Foreskin keratinocyte (primary cell): ENCODE measurements at places on chromosomes 5 and 9.

- no peak for DNase-seq
Observed at GRCh38 chr9:126606483-126606870, 7.3 kb upstream of the LMX1B start.

GRCh38 chr9:25350011-25350410, 328.2 kb downstream of the TUSC1 start:
- no peak for DNase-seq

- no peak for DNase-seq
Observed at GRCh38 chr5:169415948-169416347, 115.0 kb upstream of the SLIT3 start.

DNA sequence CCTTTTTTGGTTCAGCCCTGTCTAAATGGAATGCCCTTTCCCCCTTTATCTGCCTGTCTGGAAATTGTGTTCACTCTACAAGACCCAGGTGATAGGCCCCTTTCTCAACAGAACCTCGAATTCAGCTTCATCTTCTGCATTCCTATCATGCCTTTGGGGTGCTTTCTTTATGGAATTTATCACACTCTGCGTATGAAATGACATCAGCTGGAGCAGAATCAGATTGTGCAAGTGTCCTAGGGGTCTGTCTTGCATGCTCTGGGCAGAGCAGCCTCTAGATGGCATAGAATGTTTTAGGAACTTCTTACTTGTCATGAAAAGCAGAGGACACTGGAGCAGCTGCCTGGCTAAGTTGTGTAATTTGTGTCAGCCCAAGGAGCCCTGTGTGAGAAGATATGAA, 84.9 kb downstream of the ISL1 start:
- peak; percentile 21 for DNase-seq

DNA sequence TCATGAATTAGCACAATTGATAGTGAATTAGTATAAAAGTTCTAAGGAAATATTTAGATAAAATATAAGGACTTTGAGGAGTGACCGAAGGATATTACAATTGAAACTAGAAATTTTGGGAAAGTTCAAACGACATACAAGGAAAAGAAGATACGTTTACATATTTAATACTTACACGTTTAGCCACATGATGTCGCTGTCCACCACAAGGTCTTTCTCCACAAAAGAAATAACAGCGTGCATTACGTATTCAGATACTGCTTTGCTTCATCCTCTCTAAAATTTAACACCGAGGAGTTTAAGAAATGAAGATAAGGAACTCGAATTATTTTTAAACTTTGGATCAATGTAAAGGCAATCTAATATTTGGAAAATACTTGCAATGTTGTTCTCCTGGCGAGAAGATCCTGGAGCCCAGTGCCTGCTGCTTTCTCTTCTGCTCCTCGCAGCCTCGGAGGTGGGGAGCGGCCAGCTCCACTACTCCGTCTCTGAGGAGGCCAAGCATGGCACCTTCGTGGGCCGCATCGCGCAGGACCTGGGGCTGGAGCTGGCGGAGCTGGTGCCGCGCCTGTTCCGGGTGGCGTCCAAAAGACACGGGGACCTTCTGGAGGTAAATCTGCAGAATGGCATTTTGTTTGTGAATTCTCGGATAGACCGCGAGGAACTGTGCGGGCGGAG, at the start of gene PCDHA3:
PCDHA3 (plus strand) TSS at position 242 of the 678 bp plus-strand sequence.
- DNase-seq = no peak

- DNase-seq = peak; percentile 19
Observed at GRCh38 chr5:123512611-123513461, 859 bp downstream of the CSNK1G3 start.

DNA sequence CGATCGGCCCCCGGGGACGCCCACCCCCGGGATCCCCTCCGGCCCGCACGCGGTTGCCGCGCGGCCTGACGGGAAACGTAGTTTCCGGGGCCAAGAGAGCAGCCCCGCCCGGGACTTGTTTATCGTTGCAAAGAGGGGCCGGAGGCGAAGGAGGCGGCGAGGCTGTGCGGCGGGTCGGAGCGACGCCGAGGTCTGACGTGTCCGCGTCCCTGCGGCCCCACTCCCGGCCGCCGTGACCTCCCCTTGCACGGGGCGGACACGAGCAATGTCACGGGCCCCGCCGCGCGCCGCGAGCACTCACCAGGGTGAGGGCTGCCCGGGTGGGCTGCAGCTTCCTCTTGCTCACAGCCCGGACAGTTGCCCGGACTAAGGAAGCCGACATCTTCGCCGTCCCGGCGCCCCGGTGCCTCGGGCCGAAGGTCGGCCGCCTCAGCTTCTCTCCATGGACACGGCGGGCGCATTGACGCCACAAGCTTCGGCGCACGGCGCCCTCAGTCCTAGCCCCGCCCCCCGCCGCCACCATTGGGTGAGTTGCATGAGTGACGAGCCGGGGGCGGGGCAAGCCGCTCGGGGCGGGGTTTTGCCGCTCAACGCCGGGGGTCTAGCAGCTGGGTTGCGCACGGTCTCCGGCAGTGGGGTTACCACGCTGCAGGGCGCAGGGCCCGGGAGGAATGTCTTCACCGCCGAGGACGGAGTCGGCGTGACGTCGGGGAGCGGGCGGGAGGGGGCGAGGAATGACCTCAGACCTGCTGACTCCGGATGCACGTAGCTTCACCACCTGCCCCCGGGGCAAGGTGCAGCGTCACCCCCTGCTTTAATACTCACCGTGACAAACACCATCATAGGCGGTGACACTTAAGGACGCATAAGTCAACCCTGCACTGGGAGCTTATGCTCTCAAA, at the start of gene ISCA1:
ISCA1 (minus strand) TSS at position 462 of the 902 bp plus-strand sequence; CDS start at position 382, 80 bp downstream.
- DNase-seq = peak; percentile 76

GRCh38 chr9:111436571-111436970, 47.6 kb downstream of the ECPAS start:
- no peak for DNase-seq

DNA sequence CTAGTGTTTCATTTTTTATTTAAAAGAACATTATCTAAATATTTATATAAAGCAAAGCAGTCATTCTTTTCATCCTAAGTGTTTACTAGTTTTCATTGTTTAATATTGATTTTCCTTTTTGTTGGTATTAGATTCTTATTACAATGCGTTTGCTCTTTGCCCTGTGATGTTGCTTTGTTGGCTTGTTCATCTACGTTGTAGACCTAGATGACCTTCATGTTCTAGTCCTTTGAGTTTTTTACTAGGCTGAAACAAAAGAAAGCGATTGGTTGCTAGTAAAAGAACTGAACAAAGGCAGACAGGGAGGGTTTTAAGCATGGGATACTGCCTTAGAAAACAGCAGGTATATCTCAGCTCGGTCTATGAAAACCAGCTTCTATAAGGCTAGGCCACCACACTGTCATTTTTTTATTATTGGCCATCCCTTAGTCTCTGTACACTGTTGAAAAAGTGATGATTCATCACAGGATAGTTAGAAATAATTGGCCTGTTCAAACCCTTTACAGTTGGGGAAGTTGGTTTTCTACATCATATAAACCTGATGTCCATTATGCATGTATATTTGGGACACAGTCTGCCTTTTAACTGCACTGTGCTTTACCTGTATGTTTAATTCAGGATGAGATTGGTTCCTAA, 119.0 kb downstream of the ZCCHC7 start:
- DNase-seq = no peak

GRCh38 chr5:127355337-127355736, 64.7 kb downstream of the MEGF10 start:
- DNase-seq = no peak

GRCh38 chr5:52150501-52150900, 637.2 kb upstream of the ITGA1 start:
- no peak for DNase-seq

DNA sequence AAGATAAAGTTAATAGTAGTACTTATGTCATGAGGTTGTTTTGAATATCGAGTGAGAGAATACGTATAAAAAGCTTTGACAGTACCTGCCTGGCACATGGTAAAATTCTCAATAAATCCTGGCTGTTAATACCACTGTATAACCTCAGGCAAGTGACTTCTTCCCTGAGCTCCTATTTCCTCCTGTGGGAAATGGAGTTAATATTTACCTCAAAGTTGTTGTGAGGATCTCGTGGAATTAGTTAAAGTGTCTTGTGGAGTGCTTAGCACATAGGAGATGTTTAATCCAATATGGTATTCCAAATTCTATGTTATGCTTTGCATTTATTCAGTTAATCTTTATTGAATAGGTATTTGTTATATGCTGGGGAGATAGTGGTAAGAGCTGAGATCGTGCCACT, 18.5 kb downstream of the FOCAD start:
- DNase-seq = no peak

- DNase-seq = no peak
Observed at GRCh38 chr9:89797937-89798455, 193.2 kb downstream of the GADD45G start.

DNA sequence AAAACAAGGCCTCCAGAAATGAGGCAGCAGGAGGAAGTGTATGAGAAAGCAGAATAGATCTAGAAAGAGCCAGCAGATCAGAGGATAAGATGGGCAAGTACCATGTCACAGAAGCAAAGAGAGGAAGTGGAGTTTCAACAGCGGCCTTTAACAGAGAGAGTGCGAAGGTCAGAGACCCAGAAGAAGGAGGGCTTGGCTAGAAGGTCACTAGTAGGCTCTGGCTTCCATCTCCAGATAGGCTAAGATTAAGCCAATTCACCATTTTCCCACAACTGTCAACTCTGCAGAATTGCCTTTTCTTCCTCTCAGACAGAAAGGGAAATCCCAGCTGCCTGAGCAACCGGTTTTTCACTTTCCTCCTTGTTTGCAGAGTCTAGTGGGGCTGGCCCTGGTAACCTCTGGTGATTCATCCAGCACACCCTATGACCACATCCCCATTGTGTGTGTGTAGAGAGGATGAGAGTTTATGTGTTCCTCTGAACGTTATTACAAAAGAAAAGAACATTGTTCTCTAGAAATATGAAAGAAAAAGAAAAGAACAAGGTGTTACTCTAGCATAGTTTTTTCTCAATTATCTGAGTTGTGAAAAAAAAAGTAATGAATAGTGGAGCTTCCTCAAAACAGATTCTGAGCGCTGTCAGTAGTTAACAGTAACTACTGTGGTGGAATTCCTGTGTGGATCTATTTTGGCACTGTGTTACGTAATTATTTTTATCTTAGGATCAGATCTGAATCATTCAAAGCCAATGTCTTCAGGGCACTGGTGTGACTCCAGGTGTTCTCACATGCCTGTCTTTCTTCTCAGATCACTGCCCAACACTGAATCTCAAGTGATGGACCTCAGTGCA, 220.4 kb downstream of the ARRDC3 start:
- peak; percentile 97 for DNase-seq

- peak; percentile 25 for DNase-seq
Observed at GRCh38 chr9:78074385-78075291, 43.0 kb upstream of the GNAQ start.

GRCh38 chr9:135388530-135388929, 91.1 kb upstream of the PPP1R26 start:
- no peak for DNase-seq

GRCh38 chr9:76996700-76997099, 22.8 kb upstream of the FOXB2 start:
- no peak for DNase-seq

- DNase-seq = no peak
Observed at GRCh38 chr5:55421074-55421529, 113.3 kb downstream of the MTREX start.
